AG04450 (cell line): ENCODE measurements at places on chromosomes 2 and 18. TPM values are rescaled to one million over a fixed set of nuclear protein-coding genes. Genes with fewer than 3 reads are reported as not detected.

GRCh38 chr18:26630596-26630995, 82.2 kb upstream of the KCTD1 start:
- no peak for DNase-seq

DNA sequence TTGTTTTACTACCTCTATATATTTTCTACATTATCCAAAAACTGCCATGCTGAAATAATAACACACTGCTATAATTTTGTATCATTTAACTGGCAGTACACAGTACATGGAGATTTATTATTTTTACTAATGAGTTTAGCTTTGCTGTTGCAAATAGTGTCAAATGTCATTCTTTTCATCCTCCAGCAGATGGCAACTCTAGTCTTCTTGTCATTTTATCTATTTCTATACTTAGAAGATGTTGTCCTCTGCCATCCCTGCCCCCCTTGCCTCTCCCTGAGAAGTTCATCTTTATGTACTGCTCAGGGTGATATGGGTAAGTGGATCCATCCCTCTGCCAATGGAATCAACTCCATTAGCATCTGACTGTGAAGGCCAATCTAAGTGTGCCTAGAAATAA, 21.7 kb upstream of the LRRTM1 start:
- no peak for DNase-seq

The TDRD15 gene
- polyA plus RNA-seq, result not detected in 2 replicates

DNA sequence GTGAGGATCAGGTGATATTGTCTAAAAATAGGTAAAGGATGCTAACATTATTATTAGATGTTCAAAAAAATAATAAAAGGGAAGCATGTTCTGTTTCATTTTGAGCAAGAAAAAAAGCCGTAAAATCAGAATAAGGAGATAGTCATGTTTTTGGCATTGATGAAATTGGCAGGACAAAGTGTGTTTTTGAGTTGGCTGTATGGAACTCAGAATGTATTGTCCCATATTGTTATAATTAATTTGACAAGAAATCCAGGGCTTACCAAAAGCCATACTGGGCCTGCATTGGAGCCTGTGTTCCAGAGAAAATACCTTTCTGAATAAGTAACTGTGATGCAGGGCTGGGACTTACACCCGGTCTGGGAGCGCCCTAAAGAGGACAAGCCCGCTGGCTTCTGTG, 232.0 kb downstream of the AGAP1 start:
- DNase-seq, result no peak

GRCh38 chr2:44936275-44936674, 5.2 kb upstream of the SIX3 start:
- no peak for DNase-seq

DNA sequence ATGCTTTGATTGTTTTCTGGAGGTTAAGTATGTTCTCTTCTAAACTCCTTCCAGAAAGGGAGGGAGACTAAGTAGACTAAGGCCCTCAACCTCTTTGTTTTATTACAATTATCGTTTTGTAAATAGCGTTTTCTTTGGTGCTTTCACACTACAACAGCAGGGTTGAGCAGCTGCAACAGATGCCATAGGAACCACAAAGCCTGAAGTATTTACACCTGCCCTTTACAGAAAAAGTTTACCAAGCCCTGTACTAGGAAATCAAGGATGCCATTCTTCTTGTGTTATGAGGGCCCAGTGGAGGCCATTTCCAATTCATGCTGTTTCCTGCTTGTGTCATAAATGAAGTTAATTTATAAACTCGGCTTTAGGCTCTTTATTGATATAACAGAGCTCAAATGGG, 914.8 kb downstream of the DCDC2C start:
- no peak for DNase-seq

The C2orf66 gene
- 0.05 TPM in 1 of 2 replicates, not detected in the other for polyA plus RNA-seq

- no peak for DNase-seq
Observed at GRCh38 chr2:105297216-105297615, 32.3 kb downstream of the TGFBRAP1 start.
